Fibroblast of lung (primary cell): ENCODE measurements at places on chromosomes 13 and 19. TPM values are rescaled to one million over a fixed set of nuclear protein-coding genes. Genes with fewer than 3 reads are reported as not detected.

GRCh38 chr13:37069597-37070103, 10.2 kb upstream of the SUPT20H start:
- no peak overlapping the region for H3K4me3 ChIP-seq
- H3K4me1 ChIP-seq: no peaks in the 10 kb centered on the region
- DNase-seq: no peak

GRCh38 chr13:35475960-35476943, at the start of gene MAB21L1:
TSS of gene MAB21L1 (minus strand) at chr13:35476689. CDS start at chr13:35476138, 551 bp downstream.
- H3K4me1 ChIP-seq: no peaks in the 10 kb centered on the region
- DNase-seq: peak; percentile 52
- H3K27ac ChIP-seq: peak within 1 kb of the TSS; percentile 68
- peak within 1 kb of the TSS; percentile 71 for H3K4me3 ChIP-seq
- H3K36me3 ChIP-seq: no peaks in the 10 kb centered on the region

GRCh38 chr19:5171711-5172110, 168.9 kb downstream of the PTPRS start:
- DNase-seq: peak; percentile 37
- no peak overlapping the region for H3K27ac ChIP-seq
- no peaks in the 10 kb centered on the region for H3K4me1 ChIP-seq
- H3K27me3 ChIP-seq: no peaks in the 10 kb centered on the region

DNA sequence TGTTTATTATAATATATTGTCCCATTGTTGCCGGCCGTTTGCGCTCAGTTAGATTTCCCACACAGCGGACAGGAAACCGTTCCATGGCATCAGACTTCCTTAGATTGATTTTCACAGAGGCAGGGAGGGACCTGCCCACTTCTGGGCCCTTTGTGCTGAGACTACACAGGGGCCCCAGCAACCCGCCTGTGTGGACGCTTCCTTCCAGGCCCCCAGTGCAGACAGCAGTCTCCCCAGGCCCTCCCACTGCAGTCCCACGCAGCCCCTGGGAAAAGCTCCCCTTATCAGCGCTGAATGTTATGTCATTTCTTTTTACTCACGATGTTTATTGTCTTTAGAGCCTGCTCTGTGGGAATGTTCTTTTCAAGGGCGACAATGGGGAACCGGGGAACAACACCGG, 351.7 kb upstream of the ARGLU1 start:
- no peaks in the 10 kb centered on the region for H3K27me3 ChIP-seq
- no peak overlapping the region for H3K4me3 ChIP-seq
- peak; percentile 7 for DNase-seq
- no peaks in the 10 kb centered on the region for H3K36me3 ChIP-seq

- no peaks in the 10 kb centered on the region for H3K36me3 ChIP-seq
- H3K4me1 ChIP-seq: no peaks in the 10 kb centered on the region
- H3K27ac ChIP-seq: no peak overlapping the region
- no peak overlapping the region for H3K4me3 ChIP-seq
Measured at GRCh38 chr13:29743201-29743786, 107.1 kb downstream of the UBL3 start.

- peaks cover 3% of the 10 kb centered on the region for H3K4me1 ChIP-seq
- H3K27ac ChIP-seq: peak overlapping the region; percentile 47
- H3K4me3 ChIP-seq: peak overlapping the region; percentile 86
Measured at GRCh38 chr19:1650650-1651567, 1.5 kb downstream of the TCF3 start.

DNA sequence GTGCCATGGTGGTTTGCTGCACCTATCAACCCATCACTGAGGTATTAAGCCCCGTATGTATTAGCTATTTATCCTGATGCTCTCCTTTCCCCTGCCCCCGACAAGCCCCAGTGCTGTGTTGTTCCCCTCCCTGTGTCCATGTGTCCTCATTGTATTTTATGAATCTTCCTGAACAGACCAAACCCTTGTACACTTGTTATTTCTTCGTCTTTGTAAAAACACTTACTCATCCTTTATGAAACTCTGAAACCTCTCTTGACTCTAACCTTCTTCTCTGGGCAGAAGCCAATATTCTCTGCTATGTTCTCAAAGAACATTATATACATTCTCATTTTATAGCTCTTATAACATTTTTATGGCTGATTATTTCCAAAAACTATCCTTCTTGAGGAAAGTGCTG, 746.9 kb downstream of the EFNB2 start:
- no peak for DNase-seq
- no peaks in the 10 kb centered on the region for H3K27me3 ChIP-seq
- no peak overlapping the region for H3K27ac ChIP-seq
- H3K36me3 ChIP-seq: no peaks in the 10 kb centered on the region

- no peak overlapping the region for H3K4me3 ChIP-seq
- no peaks in the 10 kb centered on the region for H3K27me3 ChIP-seq
- no peaks in the 10 kb centered on the region for H3K36me3 ChIP-seq
Measured at GRCh38 chr19:35693422-35693821, 10.9 kb upstream of the ZBTB32 start.

- peak overlapping the region; percentile 56 for H3K27ac ChIP-seq
- H3K36me3 ChIP-seq: no peaks in the 10 kb centered on the region
- H3K4me3 ChIP-seq: peak overlapping the region; percentile 73
- no peaks in the 10 kb centered on the region for H3K27me3 ChIP-seq
- no peak for DNase-seq
Measured at GRCh38 chr13:37869506-37869755, 141 bp downstream of the TRPC4 start.

DNA sequence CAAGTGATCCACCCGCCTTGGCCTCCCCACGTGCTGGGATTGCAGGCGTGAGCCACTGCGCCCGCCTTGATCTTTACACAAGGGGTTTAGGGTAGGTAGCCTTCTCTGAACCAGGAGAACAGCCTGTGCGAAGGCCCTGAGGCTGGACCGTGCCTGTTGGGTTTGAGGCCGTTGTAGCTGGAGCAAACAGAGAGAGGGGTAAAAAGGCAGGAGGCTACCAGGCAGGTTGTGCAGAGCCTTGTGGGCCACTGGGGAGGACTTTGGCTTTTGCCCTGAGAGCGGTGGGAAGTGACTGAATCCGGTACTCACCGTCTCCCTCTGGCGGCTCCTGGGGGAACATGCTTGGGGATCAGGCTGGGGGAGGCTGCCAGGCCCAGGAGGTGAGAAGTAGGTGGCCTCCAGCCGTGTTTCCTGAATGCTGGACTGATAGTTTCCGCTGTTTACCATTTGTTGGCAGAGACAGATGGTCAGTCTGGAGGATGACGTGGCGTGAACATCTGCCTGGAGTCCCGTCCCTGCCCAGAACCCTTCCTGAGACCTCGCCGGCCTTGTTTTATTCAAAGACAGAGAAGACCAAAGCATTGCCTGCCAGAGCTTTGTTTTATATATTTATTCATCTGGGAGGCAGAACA, 24.6 kb downstream of the SPC24 start:
- H3K4me1 ChIP-seq: peaks cover 8% of the 10 kb centered on the region
- peak overlapping the region; percentile 45 for H3K27ac ChIP-seq
- peak; percentile 79 for DNase-seq
- H3K27me3 ChIP-seq: no peaks in the 10 kb centered on the region
- no peak overlapping the region for H3K4me3 ChIP-seq
- H3K36me3 ChIP-seq: peaks cover 42% of the 10 kb centered on the region

DNA sequence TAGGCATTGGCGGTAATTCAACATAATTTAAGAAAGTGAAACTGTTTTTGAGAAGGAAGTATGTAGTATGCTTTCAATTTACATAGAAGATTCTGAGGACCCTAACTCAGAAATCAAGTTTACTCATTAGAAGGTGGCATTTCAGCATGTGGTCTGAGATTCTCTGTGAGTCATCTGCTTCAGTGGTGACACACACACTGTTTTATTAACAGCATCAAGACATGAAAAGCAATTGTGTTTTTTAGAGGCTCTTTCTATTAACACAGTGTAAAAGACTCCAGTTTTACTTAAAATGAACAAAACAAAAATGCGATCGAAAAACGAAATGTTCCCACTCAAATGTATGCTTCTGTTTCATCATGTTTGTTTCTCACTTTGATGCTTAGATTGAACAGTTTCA, 802.1 kb upstream of the SLITRK6 start:
- H3K27me3 ChIP-seq: no peaks in the 10 kb centered on the region
- no peak overlapping the region for H3K27ac ChIP-seq
- peak; percentile 49 for DNase-seq

DNA sequence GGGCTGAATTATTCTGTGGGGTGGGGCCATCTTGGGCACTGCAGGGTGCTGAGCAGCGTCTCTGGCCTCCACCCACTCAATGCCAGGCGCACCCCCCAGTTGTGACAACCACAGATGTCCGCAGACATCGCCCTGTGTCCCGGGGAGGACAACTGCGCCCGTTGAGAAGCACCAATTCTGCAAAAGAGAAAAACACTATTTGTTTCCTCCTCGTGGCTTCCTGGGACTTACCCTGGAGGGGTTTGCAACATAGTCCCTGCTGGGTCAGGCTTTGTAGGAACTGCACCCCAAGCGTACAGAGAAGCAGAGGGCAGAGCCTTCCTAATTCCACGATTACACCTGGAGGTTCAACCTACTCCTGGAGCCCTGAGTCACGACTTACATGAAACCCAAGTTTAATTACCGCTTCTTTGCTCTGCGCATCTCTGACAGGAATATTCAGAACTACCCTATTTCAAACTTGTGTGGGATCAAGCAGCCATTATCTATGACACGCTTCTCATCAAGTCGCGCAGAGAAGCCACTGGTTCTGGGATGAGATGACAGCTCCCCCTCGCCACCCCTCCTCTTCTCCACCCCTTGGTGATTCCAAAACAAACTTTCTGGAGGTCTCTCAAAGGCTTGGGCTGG, 11.1 kb upstream of the SLC39A3 start:
- H3K27me3 ChIP-seq: no peaks in the 10 kb centered on the region
- no peak overlapping the region for H3K27ac ChIP-seq
- H3K4me3 ChIP-seq: no peak overlapping the region
- DNase-seq: no peak
- no peaks in the 10 kb centered on the region for H3K4me1 ChIP-seq

DNA sequence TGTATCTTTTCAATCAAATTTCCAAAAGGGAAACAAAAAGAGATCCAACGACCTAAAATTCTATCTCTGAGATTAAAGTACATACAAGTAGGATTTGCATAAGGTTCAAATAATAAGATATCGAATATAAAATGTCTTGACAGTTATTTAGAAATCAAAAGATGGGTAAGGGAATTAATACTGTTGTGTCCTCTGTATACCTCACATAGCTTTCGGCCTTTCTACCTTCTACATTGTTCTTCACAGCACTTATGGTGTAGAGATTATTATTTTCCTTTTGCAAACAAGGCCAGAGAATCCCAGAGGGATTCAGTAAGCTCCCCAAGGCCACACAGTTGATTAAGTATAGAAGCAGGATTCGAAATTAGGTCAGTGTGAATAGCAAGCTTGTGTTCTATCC, 403.6 kb downstream of the SPRY2 start:
- no peaks in the 10 kb centered on the region for H3K27me3 ChIP-seq
- H3K36me3 ChIP-seq: no peaks in the 10 kb centered on the region
- peak overlapping the region; percentile 97 for H3K27ac ChIP-seq
- no peak for DNase-seq
- H3K4me3 ChIP-seq: no peak overlapping the region

GRCh38 chr19:1590641-1591397, 1.8 kb downstream of the MBD3 start:
- peak overlapping the region; percentile 84 for H3K27ac ChIP-seq
- peak overlapping the region; percentile 82 for H3K4me3 ChIP-seq
- no peaks in the 10 kb centered on the region for H3K27me3 ChIP-seq
- peaks cover 4% of the 10 kb centered on the region for H3K36me3 ChIP-seq

DNA sequence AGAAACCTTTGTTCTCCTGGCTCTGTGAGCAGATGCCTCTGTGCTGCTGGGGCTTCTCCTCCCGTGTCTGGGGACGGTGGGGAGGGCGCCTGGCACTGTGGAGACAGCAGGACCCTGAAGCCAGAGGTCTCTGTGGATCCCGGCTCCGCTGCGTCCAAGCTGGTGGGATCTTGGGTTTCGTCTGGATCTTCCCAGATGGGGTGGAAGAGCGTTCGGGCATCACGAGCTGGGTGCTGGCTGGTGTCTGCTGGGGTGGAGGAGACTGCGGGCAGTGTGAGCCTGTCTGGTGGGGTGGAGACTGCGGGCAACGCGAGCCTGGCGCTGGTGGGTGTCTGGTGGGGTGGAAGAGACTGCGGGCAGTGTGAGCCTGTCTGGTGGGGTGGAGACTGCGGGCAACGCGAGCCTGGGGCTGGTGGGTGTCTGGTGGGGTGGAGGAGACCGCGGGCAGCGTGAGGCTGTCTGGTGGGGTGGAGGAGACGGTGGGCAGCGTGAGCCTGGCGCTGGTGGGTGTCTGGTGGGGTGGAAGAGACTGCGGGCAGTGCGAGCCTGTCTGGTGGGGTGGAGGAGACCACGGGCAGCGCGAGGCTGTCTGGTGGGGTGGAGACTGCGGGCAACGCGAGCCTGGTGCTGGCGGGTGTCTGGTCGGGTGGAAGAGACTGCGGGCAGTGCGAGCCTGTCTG, 5.6 kb downstream of the TEX29 start:
- H3K36me3 ChIP-seq: no peaks in the 10 kb centered on the region
- H3K27ac ChIP-seq: no peak overlapping the region
- DNase-seq: no peak
- H3K27me3 ChIP-seq: peaks cover 3% of the 10 kb centered on the region

DNA sequence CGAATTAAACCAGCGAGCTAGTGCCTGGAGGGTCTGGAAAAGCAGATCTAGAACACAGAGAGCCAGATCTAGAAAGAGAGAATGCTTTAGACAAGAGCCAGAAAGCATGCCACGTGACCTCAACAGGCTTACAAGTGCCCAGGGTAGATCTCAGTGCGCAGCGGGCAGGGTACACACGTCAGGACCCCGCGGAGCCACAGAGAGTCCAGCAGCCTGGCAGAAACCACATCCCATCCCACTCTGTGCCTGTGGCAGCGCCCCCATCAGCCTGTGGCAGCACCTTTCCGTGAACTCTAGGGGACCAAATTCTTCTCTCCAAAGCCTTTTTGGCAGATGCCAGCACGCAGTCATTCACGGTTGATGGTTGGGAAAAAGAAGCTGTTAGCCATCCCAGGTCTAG, 5.9 kb downstream of the ARHGEF1 start:
- no peak overlapping the region for H3K4me3 ChIP-seq
- DNase-seq: no peak
- H3K27me3 ChIP-seq: no peaks in the 10 kb centered on the region
- H3K36me3 ChIP-seq: peaks cover 27% of the 10 kb centered on the region
- H3K27ac ChIP-seq: no peak overlapping the region

GRCh38 chr13:31824705-31825517, 85.6 kb downstream of the RXFP2 start:
- DNase-seq: peak; percentile 28
- H3K36me3 ChIP-seq: no peaks in the 10 kb centered on the region
- H3K27me3 ChIP-seq: peaks cover 2% of the 10 kb centered on the region

- no peak overlapping the region for H3K27ac ChIP-seq
- no peak overlapping the region for H3K4me3 ChIP-seq
Measured at GRCh38 chr19:45939792-45940514, 25.4 kb upstream of the NANOS2 start.

Gene ZNF132
- 9.5 and 14.5 TPM in 2 replicates for total RNA-seq

Gene LSM7
- 43.1 and 61.6 TPM in 2 replicates for total RNA-seq

Gene FXYD1
- 4.5 and 11.3 TPM in 2 replicates for total RNA-seq

Gene ZNF570
- 11.7 and 13.4 TPM in 2 replicates for total RNA-seq

Gene ATP8B3
- total RNA-seq: 1.3 and 3.0 TPM in 2 replicates

Gene ZNF835
- 3.3 and 3.6 TPM in 2 replicates for total RNA-seq
